ENCODE measurements at places on chromosomes 4 and X. TPM values are rescaled to one million over a fixed set of nuclear protein-coding genes. Genes with fewer than 3 reads are reported as not detected.

The POU4F2 gene
- total RNA-seq = not detected

The EPHA5 gene
- 1.0 TPM for total RNA-seq

The FRAS1 gene
- total RNA-seq = 15.1 TPM

The USP26 gene
- total RNA-seq = not detected

The TNMD gene
- 123 TPM for total RNA-seq

The CCDC120 gene
- total RNA-seq = 0.52 TPM

The DGKK gene
- not detected for total RNA-seq

Data from skeletal muscle tissue (tissue), 5 donors.